ENCODE measurements at places on chromosomes 2 and 18. TPM values are rescaled to one million over a fixed set of nuclear protein-coding genes. Genes with fewer than 3 reads are reported as not detected.

C2orf42 gene
- 16.9 TPM for total RNA-seq

ANKRD30BL gene
- total RNA-seq = not detected

ARHGAP25 gene
- total RNA-seq = 39.3 TPM

CYTIP gene
- total RNA-seq = 490 TPM

SERPINB8 gene
- total RNA-seq = 9.8 TPM

TACR1 gene
- not detected for total RNA-seq

TXNDC2 gene
- not detected for total RNA-seq

PLCL1 gene
- total RNA-seq = 28.3 TPM
